Activated CD8-positive, alpha-beta memory T cell treated with anti-CD3 and anti-CD28 coated beads for 4 hours (primary cell): ENCODE measurements at places on chromosomes 1 and 21.

GRCh38 chr1:197763307-197763706 is 12.0 kb downstream of the DENND1B start:
- no peak for DNase-seq

- no peak for DNase-seq
Observed at GRCh38 chr1:91697416-91697815, 188.5 kb downstream of the TGFBR3 start.

DNA sequence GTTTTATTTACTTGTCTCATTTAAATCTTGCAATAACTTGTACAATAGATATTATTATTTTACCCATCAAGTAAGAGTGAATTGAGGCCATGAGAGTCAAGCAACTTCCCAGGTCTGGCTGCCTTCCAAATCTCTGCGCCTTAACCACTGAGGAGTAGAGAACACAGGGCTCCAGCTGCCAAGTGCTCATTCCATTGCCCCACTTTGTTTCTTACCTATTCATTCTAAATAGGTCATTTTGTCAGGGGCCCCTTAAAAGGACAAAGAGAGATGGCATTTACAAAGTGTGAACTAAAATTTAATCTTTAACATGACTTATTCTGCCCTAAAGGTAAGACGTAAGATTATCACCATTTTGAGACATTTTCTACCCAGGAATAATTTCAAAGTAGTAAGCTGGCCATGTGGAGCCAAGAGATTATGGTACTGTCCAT is 3.5 kb downstream of the PPP1R15B start:
- DNase-seq: no peak

GRCh38 chr1:64282351-64282750 is 78.9 kb downstream of the UBE2U start:
- no peak for DNase-seq

- DNase-seq: no peak
Observed at GRCh38 chr1:155379631-155380090, 59.0 kb downstream of the RUSC1 start.

DNA sequence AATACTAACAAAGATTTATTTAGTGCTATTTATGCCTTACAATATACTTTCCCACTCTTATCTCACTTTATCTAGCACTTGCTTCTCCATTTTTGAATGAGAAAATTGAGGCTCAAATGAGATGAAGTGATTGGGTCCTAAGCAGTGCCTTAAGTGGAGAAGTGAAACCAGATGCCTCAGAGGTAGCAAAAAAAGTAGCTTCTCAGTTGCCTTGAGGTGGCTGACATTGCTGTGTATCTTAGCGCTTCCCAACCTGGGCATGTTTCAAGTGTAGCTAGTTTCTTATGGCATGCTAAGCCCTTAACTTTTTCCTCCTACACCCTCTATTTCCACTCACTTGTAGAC is 390.4 kb downstream of the OMA1 start:
- DNase-seq: no peak

GRCh38 chr21:34844924-34845238 is 176.1 kb downstream of the CLIC6 start:
- no peak for DNase-seq

DNA sequence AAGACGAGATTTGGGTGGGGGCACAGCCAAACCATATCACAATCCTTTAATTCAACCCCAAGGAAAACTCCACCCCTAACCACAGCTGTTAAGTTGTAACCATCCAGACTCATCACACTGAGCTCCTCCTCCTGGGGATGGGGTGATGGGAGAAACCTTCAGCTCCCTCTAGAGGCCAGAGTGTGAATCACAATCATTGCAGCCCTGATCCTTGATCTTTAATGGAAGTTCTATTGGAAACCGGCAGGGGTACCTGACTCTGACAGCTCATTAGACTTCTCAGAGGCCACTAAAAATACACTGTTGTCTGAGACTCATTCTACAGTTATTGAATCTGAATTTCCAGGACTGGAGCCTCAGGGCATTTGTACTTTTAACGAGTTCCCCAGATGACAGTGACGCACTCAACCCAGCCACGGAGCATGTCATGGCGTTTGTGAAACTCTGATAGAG is 127.2 kb downstream of the IGSF21 start:
- DNase-seq: no peak

DNA sequence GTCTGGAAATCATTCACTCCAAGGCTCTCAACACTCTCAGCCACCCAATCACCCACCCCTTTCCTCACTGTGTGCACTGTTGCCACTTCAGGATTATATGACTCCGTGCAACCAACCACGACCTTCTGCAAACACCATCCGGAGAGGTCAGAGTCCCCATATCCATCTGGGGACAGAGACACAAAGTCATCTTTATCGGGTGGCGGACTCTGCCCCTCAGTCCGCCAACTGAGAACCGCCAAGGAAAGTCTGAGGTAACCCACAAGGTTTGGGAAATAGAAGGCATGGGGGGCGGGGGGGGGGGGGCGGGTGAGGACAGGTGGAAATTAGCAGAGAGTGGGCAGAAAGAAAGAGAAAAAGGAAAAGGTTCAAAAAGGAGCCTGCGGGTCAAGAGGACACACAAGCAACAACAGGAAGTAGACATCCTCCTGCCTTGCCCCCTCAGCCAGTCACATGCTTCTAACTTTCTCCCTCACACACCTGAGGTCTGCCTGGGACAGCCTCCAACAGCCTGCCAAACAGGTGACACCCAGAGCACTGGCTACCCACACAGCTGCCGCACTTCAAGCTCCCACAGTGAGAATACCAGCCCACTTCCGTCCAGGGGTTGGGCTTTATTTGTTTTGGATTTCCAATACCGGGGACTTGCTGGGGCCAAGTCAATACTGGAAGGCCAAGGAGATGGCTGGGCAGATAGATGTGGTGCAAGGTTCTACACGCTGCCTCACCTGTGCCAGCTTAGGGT is 58.1 kb downstream of the SSBP3 start:
- DNase-seq: no peak

- DNase-seq: no peak
Observed at GRCh38 chr1:233252441-233252840, 43.1 kb downstream of the PCNX2 start.

DNA sequence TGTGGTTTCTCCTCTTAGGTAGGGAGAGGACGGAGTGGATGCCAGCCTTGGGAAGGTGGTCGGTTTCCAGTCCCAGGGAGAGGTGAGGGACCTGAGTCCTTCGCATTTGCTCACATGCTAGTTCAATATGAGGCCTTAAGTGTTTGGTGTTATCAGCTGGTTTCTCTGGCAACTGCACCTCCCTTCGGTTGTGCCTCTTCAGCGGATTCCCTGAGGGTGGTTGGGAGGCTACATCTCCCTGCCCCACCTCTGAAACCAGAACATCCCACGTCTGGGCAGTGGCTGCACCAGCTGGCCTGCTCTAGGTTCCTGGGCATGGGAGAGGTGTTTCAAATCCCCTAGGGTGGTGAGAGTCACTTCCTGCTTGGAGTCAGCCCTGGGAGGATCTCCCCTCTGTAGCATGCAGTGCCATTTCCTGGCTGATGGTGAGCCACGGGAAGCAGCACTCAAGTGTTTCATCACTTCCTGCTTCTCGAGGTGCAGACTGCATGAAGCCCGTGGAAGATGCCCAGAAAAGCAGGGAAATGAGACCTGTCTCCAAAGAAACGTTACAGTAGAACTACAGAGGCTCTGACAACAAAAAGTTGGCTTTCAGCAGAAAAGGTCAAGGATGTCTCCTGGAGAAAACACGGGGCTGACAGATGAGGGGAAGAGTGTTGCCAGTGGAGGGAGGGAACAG is 4.5 kb downstream of the TMEM125 start:
- no peak for DNase-seq

GRCh38 chr1:17594026-17594425 is 54.5 kb downstream of the ARHGEF10L start:
- DNase-seq: no peak

- DNase-seq: no peak
Observed at GRCh38 chr1:46026531-46026930, 105.9 kb downstream of the PIK3R3 start.

- no peak for DNase-seq
Observed at GRCh38 chr1:1302006-1302430, 5.7 kb downstream of the ACAP3 start.

- DNase-seq: no peak
Observed at GRCh38 chr1:31707711-31708110, 3.9 kb upstream of the COL16A1 start.

DNA sequence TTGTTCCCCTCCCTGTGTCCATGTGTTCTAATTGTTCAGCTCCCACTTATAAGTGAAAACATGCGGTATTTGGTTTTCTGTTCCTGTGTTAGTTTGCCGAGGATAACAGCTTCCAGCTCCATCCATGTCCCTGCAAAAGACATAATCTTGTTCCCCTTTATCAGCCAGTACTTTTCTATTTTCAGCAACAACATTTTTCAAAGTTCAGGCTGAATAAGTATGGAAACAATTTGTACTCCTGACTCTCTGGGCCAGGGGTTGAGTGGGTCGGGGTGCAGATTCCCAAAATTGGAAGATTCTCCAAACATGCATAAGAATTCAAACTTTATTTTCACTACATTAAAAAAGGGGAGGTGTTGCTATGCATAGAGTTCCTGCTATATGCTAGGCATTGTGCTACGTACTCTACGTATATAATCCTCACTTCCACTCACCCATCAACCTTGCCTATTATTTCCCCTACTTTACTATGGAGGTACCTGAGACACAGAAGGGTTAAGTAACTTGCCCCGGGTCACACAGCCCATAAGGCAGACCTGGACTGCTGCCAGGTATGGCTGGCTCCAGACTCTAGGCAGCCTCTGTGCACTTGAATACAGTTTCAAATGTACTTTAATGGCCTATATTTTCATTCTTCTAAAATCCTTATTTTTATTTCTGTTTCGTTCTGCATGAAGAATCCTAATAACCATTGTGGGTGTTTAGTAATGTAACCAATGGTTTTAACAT is 117.1 kb upstream of the C8B start:
- no peak for DNase-seq

- no peak for DNase-seq
Observed at GRCh38 chr1:167832693-167833092, 81.2 kb downstream of the ADCY10 start.
